ENCODE measurements at places on chromosomes 7 and 10.

DNA sequence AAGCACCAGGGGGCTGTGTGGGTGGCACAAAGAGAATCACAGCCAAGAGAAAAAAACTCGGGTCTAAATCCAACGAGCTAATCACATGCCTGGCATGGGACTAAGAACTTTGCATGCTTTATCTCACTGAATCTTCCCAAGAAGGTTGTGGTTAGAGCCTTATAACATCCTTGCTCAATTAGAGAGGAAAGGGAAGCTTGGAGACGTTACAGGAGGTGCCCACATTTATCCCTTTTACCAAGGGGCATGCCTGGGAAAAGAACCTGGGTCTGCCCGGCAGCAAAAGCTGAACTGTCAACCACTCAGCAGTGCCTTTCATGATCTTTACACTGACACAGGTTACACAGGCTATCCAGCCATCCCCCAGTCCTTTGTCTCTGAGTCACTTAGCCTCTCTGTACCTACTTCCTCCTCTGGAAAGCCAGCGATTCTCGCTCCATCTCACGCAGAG is 190.1 kb downstream of the PRPF18 start:
- no peak for DNase-seq

- DNase-seq, result no peak
These were observed 75.0 kb downstream of the BICC1 start for GRCh38 chr10:58587676-58588075.

DNA sequence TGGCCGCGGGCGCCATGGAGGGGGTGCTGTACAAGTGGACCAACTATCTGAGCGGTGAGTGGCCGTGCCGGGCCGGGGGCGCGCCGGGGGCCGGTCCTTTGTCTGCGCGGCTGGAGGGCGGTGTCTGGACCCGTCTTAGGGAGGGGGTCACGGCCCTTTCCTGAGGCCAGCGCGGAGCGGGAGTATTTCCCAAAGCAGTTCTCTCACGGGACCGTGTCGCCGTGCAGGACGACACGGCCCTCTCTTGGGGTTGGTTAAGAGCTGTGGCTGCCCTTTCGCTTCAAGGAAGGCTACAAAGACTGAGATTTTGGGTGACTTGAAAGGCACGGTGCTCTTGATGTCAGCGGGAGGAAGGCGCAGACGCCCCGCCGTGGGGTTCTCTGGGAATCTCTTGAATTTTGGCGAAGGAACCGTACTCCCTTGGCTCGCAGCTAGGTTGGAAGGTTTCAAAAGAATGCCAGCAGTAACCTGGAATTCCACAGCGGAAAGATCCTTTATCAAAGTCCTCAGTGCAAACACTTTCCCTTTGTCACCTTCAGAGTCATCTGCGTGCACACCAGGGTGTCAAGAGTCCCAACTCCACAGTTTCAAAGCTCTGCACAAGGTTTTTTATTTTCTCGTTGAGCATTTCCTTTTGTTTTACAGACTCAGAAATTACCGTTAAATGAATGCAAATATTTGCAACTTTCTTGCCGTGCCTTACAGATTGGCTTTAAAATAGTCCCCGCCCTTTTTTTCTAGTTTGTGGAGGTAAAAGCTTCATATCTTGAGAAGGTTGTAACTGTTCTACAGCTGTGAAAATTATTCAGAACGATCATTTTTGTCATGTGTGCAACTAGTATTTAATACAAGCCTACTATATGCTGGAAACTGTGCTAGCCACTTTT is 780 bp downstream of the PLEKHA8 start:
- peak; percentile 23 for DNase-seq

- no peak for DNase-seq
These were observed 133.8 kb downstream of the SEMA3A start for GRCh38 chr7:84060760-84061261.
